ENCODE measurements at places on chromosomes 3 and 15. TPM values are rescaled to one million over a fixed set of nuclear protein-coding genes. Genes with fewer than 3 reads are reported as not detected.

DNA sequence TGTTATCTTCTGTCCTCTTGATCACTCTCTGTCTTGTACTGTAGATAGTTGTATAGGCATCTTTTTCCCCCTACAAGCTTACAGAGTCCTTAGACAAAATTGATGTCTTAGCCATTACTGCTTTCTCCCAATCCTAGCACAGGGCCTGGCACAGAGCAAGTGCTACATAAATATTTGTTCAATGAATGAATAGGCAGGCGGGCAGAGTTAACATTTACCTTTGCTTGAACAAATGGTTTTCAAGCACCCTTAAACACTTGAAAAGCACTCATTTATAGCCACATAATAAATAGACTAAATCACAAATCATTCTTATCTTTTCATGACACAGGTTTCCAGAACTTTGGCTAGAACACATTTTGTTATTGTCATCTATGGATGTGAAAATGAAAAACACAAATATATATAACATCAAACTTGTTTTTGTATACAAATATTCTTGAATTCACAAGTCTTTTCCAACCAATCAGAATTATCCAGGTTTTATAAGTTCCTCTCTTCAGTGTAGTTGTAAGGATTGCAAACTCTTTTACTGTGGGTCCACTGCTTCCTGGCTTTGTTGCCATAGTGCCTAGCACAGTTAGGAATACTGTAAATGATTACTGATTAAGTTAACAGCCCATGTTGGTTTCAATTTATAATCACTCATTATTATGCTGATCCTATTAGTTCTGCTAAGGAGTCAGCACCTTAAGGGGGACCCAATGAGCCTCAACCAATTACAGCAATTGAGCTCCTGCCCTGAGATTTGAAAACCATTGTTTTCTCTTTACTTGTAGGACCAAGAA is 61.9 kb downstream of the ISL2 start:
- no peaks in the 10 kb centered on the region for H3K36me3 ChIP-seq
- no peak overlapping the region for H3K4me3 ChIP-seq
- H3K27ac ChIP-seq = no peak overlapping the region
- no peaks in the 10 kb centered on the region for H3K4me1 ChIP-seq

- no peak overlapping the region for H3K4me3 ChIP-seq
- no peak overlapping the region for H3K27ac ChIP-seq
- no peaks in the 10 kb centered on the region for H3K27me3 ChIP-seq
Observed at GRCh38 chr3:116301422-116301821, 143.9 kb downstream of the LSAMP start.

- no peak for DNase-seq
- H3K4me3 ChIP-seq = no peak overlapping the region
- no peaks in the 10 kb centered on the region for H3K4me1 ChIP-seq
- H3K27me3 ChIP-seq = no peaks in the 10 kb centered on the region
- H3K27ac ChIP-seq = no peak overlapping the region
Observed at GRCh38 chr3:101802179-101802578, 23.2 kb downstream of the NXPE3 start.

GRCh38 chr15:63526401-63526800 is 22.0 kb downstream of the USP3 start:
- no peaks in the 10 kb centered on the region for H3K36me3 ChIP-seq
- no peak for DNase-seq
- H3K27ac ChIP-seq = no peak overlapping the region
- peaks cover 18% of the 10 kb centered on the region for H3K4me1 ChIP-seq

GRCh38 chr3:138440121-138440521 is 5.7 kb downstream of the ESYT3 start:
- no peaks in the 10 kb centered on the region for H3K27me3 ChIP-seq
- peaks cover 3% of the 10 kb centered on the region for H3K4me1 ChIP-seq
- no peak for DNase-seq

The SLC2A2 gene
- total RNA-seq = 0.13 TPM

The STAC gene
- total RNA-seq = 18.8 TPM

The ARL13B gene
- 26.6 TPM for total RNA-seq

- H3K4me3 ChIP-seq = no peak overlapping the region
- H3K4me1 ChIP-seq = no peaks in the 10 kb centered on the region
- no peaks in the 10 kb centered on the region for H3K27me3 ChIP-seq
- DNase-seq = no peak
- no peaks in the 10 kb centered on the region for H3K36me3 ChIP-seq
Observed at GRCh38 chr15:85527895-85528294, 147.5 kb downstream of the AKAP13 start.

GRCh38 chr15:33675246-33675645 is 293.1 kb upstream of the CHRM5 start:
- no peak overlapping the region for H3K4me3 ChIP-seq
- H3K27ac ChIP-seq = no peak overlapping the region
- H3K27me3 ChIP-seq = peaks cover 28% of the 10 kb centered on the region
- no peaks in the 10 kb centered on the region for H3K36me3 ChIP-seq
- DNase-seq = peak; percentile 13
- H3K4me1 ChIP-seq = no peaks in the 10 kb centered on the region

DNA sequence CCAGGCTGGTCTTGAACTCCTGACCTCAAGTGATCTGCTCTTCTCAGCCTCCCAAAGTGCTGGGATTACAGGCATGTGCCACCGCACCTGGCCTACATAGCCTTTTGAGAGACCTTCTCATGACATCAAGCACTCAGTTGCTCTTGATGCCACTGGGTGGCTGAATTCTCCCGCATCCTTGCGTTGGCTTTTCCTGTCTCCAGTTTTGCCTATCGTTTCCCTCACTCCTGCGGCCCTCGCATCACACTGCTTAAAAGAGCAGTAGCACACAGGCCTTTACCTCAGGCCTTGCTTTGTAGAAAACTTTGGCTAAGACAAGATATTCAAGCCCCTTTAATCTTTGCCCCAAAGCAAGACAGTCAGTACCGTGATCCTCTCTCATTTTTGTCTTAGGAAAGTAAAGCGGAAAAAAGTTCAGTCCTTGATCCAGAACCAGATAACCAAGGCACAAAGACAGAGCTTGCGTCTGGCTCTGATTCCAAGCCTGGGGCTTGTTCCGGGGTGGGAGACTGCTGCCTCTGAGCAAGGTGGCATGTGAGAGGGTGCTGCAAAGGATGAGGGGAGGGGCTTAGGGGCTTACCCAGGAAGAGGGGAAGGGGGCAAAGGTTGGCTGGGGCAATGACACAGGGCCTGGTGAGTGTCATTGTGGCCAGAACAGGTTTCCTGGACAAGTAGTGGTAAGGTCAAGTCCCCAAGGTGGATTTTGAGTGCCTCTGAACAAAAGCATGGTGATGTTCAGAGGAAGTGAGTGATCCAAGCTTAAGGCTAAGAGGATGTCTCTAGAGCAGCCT is 175.0 kb upstream of the TLE3 start:
- H3K4me1 ChIP-seq = peaks cover 25% of the 10 kb centered on the region
- no peak for DNase-seq
- no peaks in the 10 kb centered on the region for H3K27me3 ChIP-seq
- no peak overlapping the region for H3K27ac ChIP-seq
- no peak overlapping the region for H3K4me3 ChIP-seq
- no peaks in the 10 kb centered on the region for H3K36me3 ChIP-seq

GRCh38 chr3:152608696-152609594 is 226.0 kb upstream of the P2RY1 start:
- no peaks in the 10 kb centered on the region for H3K36me3 ChIP-seq
- no peak overlapping the region for H3K4me3 ChIP-seq
- H3K4me1 ChIP-seq = no peaks in the 10 kb centered on the region
- no peaks in the 10 kb centered on the region for H3K27me3 ChIP-seq
- DNase-seq = no peak

The ELP6 gene
- 26.9 TPM for total RNA-seq

GRCh38 chr3:149299938-149300801 is 33.3 kb downstream of the TM4SF18 start:
- DNase-seq = peak; percentile 96
- peaks cover 41% of the 10 kb centered on the region for H3K4me1 ChIP-seq
- no peaks in the 10 kb centered on the region for H3K27me3 ChIP-seq
- H3K36me3 ChIP-seq = no peaks in the 10 kb centered on the region

The SLC28A1 gene
- not detected for total RNA-seq

- DNase-seq = no peak
- H3K27me3 ChIP-seq = no peaks in the 10 kb centered on the region
- H3K4me3 ChIP-seq = no peak overlapping the region
- no peaks in the 10 kb centered on the region for H3K4me1 ChIP-seq
- H3K27ac ChIP-seq = no peak overlapping the region
Observed at GRCh38 chr3:169077394-169077906, 586.1 kb downstream of the MECOM start.

DNA sequence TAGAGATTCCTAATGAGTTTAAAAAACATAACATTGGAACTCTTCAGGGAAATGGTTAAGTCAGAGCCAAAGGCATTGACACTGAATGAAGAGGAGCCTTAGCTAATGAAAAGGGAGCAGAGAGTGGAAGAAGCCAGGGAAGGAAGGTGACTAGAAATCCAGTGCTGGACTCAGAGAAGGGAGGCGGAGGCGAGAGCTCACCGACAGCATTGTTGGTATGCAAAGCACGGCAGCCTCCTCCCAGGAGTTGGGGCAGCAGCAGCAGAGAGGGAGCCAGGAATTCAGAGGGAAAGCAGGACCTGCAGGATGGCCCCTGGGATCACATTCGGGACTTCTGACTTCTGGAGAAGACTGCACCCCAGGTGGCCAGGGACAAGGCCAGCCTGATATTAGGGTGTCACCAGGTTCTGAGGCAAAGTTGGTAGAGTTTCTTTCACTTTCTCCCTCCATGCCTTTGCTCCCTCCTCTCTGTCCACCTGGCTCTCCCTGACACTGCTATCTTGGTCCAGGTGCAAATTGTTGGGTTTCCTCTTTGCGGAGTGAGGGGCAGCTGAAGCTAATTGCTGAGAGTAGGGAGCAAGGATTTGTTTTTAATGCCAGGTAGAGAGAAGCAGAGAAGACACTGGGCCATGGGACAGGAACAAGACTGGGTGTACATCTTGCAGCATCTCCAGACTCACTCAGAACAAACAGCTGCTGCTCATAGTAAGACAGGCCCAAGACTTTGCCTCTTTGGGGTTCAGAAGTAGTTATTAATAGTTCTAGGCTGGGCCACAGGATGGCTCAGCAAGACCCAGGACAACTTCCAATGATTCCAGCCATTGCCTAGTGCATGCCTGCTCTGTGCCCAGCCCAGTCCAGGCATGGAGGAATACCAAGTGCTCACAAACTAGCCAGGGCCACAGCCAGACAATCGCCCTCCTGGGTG is 157.9 kb downstream of the TLE3 start:
- H3K27ac ChIP-seq = 0 out of 2 replicates have a peak overlapping the region, but pooled peaks have one; percentile 32
- no peaks in the 10 kb centered on the region for H3K36me3 ChIP-seq
- H3K27me3 ChIP-seq = peaks cover 4% of the 10 kb centered on the region
- no peaks in the 10 kb centered on the region for H3K4me1 ChIP-seq

DNA sequence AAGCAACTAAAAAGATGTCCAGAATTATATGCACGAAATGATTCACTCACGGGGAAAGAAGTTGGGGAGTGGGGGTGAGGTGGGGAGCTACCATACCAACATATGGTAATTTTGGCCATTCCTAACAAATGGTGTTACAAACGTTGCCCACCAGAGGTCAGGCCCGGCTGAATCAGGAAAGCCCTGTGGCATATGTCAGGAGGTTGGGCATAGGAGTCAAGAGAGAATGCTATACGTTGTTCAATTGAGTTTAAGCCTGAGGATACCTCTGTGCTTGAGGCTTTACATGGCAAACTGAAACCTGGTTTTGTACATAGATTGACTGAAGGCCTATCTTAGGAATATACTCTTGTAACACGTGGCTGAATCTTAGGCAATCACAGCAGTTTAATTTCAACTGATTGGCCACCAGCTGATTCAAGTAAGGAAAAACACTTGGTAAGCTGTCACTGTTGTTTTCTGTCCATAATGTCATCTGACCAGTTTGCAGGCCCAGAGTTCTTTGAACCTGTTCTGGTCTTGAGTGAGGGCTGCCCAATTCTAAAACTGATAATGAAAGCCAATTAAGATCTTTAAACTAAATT is 23.4 kb upstream of the SLC2A2 start:
- no peaks in the 10 kb centered on the region for H3K36me3 ChIP-seq
- H3K4me1 ChIP-seq = no peaks in the 10 kb centered on the region
- H3K4me3 ChIP-seq = no peak overlapping the region
- H3K27ac ChIP-seq = no peak overlapping the region
- DNase-seq = no peak
- H3K27me3 ChIP-seq = no peaks in the 10 kb centered on the region

DNA sequence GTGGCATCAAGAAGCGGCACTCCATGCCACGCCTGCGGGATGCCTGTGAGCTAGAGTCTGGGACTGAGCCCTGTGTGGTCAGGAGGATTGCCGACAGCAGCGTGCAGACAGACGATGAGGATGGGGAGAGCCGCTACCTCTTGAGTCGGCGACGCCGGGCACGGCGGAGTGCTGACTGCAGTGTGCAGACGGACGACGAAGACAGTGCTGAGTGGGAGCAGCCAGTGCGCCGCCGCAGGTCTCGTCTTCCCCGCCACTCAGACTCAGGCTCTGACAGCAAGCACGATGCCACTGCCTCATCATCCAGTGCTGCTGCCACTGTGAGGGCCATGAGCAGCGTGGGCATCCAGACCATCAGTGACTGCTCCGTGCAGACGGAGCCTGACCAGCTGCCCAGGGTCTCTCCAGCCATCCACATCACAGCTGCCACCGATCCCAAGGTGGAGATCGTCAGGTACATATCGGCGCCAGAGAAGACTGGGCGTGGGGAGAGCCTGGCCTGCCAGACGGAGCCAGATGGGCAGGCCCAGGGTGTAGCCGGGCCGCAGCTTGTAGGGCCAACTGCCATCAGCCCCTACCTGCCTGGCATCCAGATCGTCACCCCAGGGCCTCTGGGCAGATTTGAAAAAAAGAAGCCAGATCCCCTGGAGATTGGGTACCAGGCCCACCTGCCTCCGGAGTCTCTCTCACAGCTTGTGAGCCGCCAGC is 16.8 kb upstream of the APEH start:
- H3K4me1 ChIP-seq = no peaks in the 10 kb centered on the region
- no peak overlapping the region for H3K27ac ChIP-seq
- H3K36me3 ChIP-seq = no peaks in the 10 kb centered on the region
- no peak overlapping the region for H3K4me3 ChIP-seq

DNA sequence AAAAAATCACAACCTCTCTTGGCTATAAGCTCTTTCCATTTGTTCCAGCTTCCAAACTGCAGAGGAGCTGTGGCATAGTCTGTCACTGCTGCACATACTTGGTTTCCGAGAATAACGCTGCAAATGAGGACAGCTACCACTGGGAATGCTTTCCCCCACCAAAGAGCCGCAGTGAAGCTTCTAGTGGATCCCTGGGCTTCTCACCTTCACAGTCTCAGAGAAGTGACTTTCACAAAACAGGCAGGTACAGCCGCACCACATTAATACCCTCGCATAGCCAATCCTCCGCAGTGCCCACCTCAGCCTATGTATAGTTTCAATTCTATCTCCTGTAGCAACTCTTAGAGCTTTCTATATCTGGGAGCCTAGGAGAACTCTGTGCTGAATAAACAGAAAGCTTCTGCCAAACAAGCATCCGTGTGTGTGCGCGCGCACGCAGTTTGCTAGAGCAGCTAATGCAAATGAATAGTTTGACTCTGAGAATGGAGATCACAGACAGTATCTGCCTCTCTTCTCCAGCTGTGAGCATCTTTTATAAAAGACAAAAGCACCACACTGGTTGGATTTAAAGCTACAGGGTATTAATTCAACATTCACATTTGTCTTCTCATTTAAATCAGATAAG is 81.9 kb upstream of the PLXND1 start:
- H3K4me1 ChIP-seq = peaks cover 10% of the 10 kb centered on the region
- no peaks in the 10 kb centered on the region for H3K27me3 ChIP-seq
- no peak for DNase-seq
- no peaks in the 10 kb centered on the region for H3K36me3 ChIP-seq
- 0 out of 2 replicates have a peak overlapping the region, but pooled peaks have one; percentile 6 for H3K4me3 ChIP-seq
- H3K27ac ChIP-seq = peak overlapping the region; percentile 0

Data from Panc1 (cell line).